ENCODE measurements at places on chromosomes 11 and 22. TPM values are rescaled to one million over a fixed set of nuclear protein-coding genes. Genes with fewer than 3 reads are reported as not detected.

KRTAP5-5 gene
- not detected for polyA plus RNA-seq

ENDOD1 gene
- polyA plus RNA-seq, result 17.1 TPM

MMP12 gene
- polyA plus RNA-seq, result 0.62 TPM

RGL4 gene
- 0.40 TPM for polyA plus RNA-seq

OR4C12 gene
- polyA plus RNA-seq, result not detected

SLC25A18 gene
- polyA plus RNA-seq, result 0.16 TPM

CDC42EP1 gene
- 64.3 TPM for polyA plus RNA-seq

LDHA gene
- 269 TPM for polyA plus RNA-seq

NXPE4 gene
- polyA plus RNA-seq, result 0.01 TPM

CRYBB2 gene
- polyA plus RNA-seq, result 0.18 TPM

POTEH gene
- polyA plus RNA-seq, result not detected

PNPLA3 gene
- 0.41 TPM for polyA plus RNA-seq

FOLR1 gene
- 0.94 TPM for polyA plus RNA-seq

PANX3 gene
- polyA plus RNA-seq, result not detected

KIRREL3 gene
- 0.12 TPM for polyA plus RNA-seq

ENTHD1 gene
- polyA plus RNA-seq, result not detected

ETS1 gene
- 3.0 TPM for polyA plus RNA-seq

STK33 gene
- 0.92 TPM for polyA plus RNA-seq

ARHGAP8 gene
- 7.2 TPM for polyA plus RNA-seq

SH3BP1 gene
- 39.8 TPM for polyA plus RNA-seq

OR51Q1 gene
- not detected for polyA plus RNA-seq

All from esophagus (tissue), 2 donors.